ENCODE measurements at places on chromosomes 2 and 18.
A peak's percentile ranks its signal among the peaks of the same experiment; 100 is the strongest.

- DNase-seq: no peak
Measured at GRCh38 chr2:189580241-189580651, 340 bp downstream of the SLC40A1 start.

- DNase-seq: no peak
Measured at GRCh38 chr2:237533668-237534161, 32.7 kb upstream of the PRLH start.

DNA sequence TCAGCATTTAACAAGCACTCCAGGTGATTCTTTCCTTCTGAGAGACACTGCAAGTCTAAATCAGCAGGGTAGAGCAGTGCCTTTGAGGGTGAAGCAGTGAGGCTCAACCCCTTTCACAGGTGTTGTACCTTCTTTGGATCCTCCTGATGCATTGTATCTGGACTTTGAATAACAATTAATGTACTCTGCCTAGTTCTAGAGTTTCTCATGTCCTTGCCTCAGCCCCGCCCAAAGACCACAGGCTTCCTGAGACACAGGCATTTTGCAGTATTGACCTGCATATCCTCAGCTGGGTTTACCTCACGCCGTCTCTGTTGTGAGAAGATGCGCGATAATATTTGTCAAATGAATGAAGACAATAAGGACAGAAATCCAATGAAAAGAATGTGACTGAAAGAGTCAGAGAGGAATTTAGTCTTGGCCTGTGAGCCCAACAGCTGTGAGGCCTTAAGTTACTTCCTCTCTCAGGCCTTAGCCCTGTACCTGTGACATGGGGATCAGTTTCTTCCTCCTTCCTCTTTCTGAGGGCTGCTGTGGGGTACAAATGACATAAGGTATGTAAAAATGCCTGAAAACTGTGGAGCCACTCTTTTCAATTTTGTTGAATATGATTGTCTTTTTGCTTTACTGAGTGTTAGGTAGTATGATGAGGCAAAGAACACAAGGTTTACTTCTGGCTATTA, 43.7 kb downstream of the WIPF1 start:
- no peak for DNase-seq

DNA sequence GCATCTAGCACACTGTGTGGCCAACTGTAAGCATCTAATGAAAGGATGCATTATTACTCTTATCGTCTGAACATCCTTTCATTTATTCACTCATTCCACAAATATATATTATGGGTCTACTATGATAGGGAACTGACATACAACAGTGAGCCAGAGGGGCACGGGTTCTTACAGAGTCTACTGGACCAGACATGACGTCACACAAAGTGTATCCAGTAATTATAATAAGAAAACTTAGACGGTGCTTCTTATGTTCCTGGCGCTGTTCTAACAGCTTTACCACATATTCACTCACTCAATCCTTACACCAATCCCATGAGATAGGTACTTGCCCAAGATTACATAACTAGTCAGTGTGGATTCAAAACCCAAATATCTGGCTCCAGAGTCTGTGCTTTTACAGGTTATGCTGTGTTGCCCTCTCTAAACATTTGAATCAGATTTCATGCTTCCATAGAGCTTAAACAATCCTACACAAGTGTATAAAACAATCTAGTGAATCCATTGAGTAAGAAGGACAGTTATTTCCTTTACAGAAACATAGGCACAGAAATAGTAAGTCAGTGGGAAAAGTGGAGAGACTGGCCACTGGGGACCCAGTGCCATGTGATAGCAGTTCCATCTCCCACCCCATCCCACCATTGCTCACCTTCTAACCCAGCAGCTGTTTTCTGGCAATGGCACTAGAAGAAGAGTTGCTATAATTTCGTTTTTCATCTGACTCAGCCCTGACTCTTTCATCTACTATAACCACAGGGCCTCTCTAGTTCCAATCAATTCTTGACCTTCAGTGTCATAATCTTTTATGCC, 24.2 kb upstream of the ARL5A start:
- no peak for DNase-seq

DNA sequence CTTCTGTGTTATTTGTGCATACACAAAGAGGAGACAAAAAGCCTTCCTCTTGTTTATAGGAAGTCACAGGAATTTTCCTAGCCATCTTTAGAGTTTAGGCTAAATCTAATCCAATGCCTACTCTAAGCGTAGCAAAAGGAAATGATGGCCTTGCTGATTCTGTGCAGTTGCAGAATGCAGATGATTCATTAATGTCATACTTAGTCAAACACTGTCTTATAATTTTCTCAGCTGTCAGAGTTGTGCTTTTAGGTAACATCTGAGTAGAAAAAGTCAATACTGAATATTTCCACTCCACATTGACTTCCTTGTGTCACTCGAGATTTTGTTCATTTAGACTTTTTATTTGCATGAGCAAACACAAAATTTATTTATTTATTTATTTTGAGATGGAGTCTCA, 157.9 kb upstream of the FOSL2 start:
- no peak for DNase-seq

- no peak for DNase-seq
Measured at GRCh38 chr2:18900691-18901141, 311.3 kb upstream of the NT5C1B start.

DNA sequence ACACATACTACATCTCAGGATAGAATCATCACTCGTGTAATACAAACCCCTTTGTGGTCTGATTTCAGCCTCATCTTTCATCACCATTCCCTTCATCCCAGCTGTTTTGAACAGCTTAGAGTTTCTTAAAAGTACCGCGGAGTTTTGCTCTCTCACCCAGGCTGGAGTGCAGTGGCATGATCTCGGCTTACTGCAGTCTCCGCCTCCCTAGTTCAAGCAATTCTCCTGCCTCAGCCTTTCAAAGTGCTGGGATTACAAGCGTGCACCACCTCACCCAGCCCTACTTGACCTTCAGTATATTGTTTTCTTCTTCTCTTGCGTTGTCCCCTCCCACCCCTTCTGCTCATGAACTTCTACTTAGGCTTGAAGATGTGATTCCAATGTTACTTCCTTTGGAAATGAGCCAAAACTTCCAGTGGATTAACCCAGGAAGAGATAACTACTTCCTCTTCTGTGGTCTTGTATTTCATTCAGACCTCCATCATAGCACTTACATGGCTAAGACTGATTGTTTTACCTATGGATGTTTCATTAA, 15.8 kb downstream of the ERLEC1 start:
- no peak for DNase-seq

- DNase-seq: no peak
Measured at GRCh38 chr2:164891460-164891859, 49.8 kb upstream of the COBLL1 start.

- DNase-seq: no peak
Measured at GRCh38 chr2:127609031-127609751, 36.8 kb upstream of the GPR17 start.

DNA sequence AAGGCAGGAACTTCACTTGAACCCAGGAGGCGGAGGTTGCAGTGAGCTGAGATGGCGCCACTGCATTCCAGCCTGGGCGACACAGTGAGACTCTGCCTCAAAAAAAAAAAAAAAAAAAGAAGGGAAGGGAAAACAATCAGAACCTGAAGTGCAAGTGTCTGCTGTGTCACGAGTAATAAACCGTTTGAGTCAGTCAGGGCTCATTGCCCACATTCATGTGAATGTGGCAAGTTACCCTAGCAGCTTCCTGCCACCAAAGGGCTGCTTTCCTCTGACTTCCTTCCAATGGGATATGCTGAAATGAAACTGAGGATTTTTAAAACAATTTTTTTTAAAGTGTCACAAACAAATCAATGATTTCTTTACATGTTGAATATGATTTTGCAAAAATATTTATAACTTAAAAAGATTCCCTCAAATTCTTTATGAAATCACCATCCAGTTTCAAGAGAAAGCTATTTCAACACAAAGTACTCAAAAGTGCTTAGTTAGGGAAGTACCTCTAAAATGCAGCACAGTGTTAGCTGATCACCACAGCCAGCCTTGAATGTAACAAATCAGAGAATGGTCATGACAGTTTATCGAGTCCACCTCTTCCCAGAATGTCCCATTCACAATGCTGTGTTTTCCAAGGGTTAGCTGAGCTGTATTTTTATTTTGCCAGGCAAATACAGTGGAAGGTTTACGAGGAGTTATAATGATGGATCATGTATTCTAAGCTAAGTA, 36.4 kb downstream of the WDSUB1 start:
- DNase-seq: peak; percentile 69

DNA sequence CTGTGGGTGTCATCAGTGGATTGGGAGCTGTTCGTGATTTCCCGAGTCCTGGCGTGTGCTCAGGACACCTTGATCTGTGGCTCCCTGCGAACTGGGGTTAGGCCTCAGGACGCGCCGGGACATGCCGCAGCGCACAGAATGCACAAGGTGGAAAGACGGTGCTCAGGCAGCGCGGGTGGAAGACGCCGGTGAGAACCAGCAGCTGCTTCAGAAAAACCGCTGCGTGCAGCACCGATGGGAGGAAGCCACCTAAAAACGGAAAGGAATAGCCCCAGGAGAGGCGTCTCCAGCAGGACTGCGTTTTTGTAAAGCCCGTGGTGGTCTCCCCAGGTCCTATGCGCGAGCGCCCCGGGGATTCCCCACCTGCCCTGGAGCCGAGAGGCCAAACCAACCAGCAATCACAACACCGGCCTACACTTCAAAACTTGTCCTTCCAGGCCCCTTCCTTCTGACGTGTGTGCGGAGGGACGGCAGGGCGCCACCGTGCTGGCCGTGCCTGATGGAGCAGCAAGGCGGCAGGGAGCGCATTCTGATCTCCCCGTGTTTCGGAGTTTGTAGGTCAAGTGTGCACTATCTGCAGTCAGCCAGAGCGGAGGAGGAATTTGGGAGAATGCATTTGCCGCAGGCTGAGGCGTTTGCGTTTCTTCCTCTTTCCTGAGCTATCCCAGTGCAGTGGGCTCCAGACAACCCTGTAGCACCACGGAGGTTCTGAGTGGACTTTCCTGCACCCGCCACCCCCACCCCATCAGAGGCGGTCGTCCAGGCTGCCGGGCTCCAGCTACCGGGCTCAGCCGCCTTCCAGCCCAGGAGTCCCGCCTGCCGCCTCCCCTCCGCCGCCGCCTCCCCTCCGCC, 32.2 kb downstream of the RTP5 start:
- DNase-seq: no peak

DNA sequence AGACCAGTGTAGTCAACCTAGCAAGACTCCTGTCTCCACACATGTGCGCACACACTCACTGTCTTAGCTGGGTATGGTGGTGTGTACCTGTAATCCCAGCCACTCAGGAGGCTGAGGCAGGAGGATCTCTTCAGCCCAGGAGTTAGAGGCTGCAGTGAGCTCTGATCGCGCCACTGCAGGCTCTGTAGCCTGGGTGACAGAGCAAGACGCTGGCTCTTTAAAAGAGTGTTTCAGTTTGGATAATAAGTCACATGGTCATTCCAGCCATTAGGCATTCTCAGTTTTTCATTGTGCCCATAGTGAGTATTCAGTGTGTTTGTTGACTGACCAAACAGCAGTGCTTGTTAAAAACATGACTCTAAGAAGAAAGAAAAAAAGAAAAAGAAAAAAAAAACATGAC, 31.0 kb downstream of the RAB10 start:
- DNase-seq: no peak

DNA sequence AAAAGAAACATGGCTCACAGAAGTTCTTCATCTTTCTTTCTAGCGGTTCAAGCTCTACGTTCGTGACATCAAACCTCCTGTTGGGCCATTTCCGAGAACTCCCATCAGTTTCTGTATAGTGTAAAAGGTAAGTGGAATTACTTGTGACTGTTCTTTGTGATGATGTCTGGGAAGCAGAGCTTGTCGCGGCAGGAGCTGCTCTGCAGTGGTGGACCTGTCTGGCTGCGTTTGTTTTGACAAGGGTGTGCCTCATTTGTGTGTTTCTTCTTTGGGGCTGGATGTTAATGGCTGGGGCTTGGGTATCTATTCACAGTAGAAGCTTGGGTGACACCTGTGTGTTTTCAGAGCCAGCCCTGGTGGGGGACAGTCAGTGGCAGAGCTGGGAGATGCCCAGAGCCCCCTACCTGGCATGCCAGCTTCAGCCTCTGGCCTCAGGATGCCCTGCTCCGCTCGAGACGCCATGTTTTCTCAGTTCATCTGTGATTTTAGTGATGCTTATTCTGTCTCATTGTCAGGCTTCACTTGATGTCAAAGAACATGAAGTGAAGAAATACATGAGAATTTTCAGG, 59.6 kb downstream of the LDLRAD4 start:
- no peak for DNase-seq
